ENCODE measurements at places on chromosomes 2 and 18. TPM values are rescaled to one million over a fixed set of nuclear protein-coding genes. Genes with fewer than 3 reads are reported as not detected.

DNA sequence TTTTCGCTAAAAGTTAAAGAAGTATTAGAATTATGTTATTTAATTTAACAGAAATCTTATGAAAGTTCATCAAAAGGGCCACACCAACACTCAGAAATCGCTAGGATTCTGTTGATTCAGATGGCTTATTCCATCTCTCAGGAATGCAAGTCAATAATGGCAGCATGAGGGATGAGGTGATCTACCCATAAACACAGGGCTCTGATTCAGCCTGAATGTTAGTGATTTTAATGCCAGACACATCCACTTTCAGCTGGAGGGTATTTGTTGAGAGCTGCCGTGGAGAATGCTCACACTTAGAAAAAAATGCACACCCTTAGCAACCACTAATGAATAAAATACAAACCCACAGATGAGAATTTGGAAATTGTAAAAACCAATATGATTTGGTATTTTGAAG, 173.3 kb upstream of the ERBB4 start:
- no peak for DNase-seq

GRCh38 chr2:60972889-60973656, 44.4 kb upstream of the PEX13 start:
- no peak for DNase-seq

DNA sequence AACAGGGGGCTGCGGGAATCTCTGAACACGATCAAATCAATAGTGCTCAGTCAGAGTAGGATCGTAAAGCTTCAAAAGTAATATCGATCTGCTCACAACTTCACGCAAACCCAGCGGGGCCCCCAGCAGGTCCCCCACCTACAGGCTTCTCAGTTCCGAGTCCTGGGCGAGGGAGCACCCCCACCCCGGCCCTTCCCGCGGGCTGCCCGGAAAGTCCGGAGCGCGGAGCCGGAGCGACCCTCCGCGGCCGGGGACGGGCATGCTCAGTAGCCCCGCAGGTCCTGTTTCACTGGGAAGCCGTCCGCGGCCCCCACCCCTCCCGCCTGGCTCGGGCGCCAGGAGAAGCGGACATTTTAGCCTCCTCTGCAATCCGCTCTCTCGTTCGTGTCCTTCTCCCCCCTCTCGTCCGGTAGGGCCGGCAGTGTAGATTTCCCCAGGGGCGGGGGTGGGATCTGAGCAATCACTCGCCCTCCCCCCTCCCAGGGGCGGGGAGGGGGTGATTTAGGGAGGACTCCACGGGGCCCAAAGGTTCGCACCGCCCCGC, 3.3 kb upstream of the SPRED2 start:
- DNase-seq: peak; percentile 94

- no peak for DNase-seq
Measured at GRCh38 chr2:218889937-218890336, 9.3 kb downstream of the WNT10A start.

GRCh38 chr2:45237850-45238542, 228.7 kb upstream of the SIX2 start:
- no peak for DNase-seq

GRCh38 chr2:110731064-110731463, 1.3 kb upstream of the ACOXL start:
- DNase-seq: no peak

The CFAP210 gene
- total RNA-seq: 1.00 TPM

DNA sequence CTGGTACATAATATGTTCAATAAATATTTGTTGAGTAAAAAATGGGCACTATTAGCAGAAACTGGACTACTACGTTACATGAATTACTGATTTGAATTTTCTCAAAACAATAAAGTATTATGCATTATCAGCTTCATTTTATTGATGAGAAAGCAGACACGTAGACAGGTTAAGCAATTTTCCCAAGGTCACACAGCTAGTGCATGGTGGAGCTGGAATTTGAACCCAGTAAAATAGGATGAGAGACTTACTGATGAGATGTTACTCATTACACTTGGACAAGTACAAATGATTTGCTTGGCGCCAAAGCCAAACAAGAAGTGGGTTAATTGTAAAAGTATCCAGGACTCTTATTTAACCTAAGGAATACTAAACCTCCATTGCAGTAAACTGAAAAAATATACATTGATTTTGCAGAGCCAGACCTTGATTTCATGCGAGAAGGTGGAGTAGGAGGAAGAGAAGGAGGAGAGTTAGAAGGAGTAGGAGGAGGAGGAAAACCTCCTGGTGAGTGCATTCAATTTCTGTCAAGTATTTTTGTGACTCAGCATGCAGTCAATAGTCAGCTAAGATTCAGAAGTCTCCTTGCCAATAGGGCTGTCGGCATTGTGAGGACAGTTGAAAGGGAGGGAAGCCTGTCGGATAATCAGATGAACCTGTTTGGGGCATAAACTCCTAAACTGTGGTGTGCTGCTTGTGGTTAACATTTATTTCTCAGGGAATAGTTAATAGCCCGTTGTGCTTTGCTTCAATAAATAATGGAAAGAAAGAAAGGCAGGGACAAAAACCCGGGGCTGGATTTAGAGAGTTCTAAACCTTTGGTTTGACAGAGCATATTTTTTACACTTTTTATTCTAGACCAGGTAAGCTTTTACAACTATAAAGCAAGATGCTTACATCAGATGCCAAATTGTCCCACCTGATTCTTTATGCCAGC, 77.0 kb upstream of the TACR1 start:
- DNase-seq: no peak

GRCh38 chr2:19073522-19073921, 284.9 kb downstream of the OSR1 start:
- no peak for DNase-seq

Data from K562 (cell line).